Midbrain (tissue), 1 donor: ENCODE measurements at places on chromosomes 5 and 9.

DNA sequence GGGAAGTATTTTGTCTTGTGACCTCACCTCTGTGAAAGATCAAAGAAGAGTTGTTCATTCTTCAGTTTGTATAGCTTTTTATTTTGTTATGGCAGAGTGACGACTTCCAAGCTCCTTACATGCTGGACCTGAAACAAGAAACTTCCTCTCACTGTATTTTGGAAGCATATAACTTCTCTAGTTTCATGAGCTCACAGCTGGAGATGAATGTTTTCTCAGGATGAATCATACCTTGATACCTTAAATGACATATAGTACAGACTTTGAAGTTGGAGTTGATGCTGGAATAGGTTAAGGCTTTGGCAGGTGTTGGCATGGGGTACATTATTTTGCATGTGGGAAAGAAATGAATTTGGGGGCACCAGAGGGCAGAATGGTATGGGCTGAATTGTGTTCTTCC lies 112.5 kb downstream of the SLC25A46 start:
- no peak for DNase-seq

DNA sequence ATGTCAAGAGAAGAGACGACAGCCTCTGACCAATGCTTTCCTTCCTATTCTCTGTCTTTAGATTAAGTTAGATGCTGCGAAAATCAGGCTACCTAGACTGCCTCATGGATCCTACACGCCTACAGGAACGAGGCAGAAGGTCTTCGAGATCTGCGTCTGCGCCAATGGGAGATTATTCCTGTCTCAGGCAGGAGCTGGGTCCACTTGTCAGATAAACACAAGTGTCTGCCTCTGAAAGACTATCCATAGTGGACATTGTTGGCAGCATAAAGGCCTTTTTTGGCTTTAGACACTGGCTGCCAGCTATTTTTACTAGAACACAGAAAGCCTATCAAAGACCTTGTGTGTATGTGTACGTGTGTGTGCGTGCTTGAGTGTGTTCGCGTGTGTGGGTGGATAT lies 90.9 kb upstream of the PPP1R2B start:
- no peak for DNase-seq

- DNase-seq: peak; percentile 15
These were observed 267.2 kb downstream of the RAB3C start for GRCh38 chr5:58849921-58850667.

GRCh38 chr5:1273745-1274144 lies 21.1 kb downstream of the TERT start:
- DNase-seq: no peak

DNA sequence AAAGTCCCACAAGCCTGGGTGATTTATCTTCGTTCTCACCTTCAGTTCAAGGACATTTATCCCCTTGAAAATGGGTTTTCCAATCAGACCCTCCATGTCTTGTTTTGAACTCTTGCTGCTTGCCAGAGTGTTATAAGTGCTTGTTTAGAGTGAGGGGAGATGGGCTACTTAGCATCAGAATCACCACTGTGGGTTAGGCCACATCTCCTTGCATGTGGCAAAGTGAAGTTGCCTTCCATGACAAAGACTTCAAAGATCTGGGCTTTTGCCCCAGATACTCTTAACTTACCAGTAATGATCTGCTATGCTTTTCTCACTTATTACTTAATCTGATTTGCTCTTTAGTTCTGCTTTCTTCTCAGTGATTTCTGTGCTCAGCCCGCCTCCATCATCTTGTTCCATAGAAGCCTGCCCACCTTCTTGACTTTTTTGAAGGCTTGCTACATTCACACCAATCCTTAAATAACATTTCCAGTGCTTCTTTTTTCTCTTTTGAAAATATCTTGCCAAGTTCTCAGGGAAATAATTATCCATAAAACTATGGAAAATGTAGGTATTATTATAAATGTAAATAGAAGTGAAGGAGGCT lies 39.0 kb downstream of the GPR21 start:
- no peak for DNase-seq

DNA sequence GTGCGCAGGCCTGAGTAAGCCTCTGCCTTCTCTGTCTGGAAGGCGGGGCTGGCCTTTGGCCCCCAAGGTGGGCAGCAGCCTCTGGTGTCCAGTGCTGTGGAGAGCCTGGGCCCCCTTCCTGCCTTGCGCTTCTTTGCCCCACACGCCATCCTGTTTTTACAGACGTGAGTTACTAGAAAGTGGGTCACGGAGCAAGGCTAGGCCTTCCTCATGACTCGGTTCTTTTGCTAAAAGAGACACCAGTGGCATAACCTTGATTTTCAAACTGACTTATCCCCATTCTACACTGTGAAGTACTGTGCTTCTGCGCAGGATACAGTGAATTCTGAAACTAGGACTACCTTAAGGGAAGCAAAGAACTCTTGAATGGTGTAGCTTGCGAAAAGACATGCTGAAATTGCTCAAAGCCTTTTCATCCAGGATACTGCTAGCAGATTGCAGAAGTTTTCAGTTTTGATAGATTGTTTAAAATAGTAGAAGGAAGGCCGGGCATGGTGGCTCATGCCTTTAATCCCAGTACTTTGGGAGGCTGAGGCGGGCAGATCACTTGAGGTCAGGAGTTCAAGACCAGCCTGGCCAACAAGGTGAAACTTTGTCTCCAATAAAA lies 7.2 kb downstream of the ROPN1L start:
- no peak for DNase-seq

DNA sequence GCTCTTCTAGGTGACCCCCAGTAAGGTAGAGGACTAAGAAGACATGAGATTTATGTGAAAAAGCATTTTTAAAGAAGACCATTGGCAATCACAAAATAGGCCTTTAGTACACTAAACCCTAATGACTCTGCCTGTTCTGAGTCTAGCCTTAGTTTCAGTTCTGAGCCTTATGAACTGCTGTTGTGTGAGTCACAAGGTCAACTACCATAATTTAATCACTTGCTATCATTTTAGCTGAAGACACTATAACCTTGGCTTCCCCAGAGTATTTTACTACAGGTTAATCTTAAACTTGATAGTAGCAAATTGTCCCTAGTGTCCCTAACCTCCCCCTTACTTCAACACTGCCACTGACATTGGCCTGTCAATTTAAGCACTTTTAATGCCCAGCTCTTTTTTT lies 34.4 kb downstream of the APC start:
- no peak for DNase-seq

DNA sequence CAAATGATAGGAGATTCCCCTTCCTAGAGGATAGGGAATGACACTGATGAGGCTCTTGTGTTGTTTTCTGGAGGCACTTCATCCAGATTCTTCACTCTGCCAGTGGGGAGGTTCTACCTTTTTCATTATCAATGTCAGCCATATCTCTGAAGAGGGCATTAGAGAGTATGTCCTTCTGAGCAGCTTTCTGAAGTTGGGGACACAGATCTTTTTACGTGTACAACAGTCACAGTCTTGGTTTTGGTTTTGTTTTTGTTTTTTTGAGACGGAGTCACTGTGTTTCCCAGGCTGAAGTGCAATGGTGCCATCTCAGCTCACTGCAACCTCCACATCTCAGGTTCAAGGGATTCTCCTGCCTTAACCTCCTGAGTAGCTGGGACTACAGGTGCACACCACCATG lies 22.6 kb downstream of the CENPH start:
- DNase-seq: no peak

DNA sequence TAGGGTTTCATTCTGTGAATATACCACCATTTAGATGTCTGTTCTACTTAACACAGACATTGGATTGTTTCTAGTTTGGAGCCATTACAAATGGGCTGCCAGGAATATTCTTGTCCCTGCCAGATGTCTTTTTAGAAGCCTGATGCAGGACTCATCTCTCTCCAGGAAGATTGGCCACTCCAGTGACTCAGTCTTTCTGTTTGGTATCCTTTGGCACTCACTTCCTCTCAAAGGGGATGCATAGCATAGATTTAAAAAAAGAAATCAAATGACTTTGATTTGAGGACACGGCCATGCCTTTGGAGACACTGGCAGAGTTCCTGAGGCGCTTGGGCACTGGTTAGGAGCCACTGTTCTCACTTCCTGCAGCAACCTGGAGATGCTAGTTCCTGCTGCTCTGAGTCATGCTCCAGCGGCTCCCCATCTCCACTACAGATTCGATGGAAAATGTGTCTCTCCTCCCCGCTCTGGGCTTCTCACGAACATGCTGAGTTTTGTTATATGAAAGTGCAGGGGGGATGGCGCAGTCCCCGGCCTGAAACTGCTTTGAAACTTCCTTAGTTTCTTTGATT lies 3.5 kb upstream of the ZNF366 start:
- DNase-seq: peak; percentile 46

DNA sequence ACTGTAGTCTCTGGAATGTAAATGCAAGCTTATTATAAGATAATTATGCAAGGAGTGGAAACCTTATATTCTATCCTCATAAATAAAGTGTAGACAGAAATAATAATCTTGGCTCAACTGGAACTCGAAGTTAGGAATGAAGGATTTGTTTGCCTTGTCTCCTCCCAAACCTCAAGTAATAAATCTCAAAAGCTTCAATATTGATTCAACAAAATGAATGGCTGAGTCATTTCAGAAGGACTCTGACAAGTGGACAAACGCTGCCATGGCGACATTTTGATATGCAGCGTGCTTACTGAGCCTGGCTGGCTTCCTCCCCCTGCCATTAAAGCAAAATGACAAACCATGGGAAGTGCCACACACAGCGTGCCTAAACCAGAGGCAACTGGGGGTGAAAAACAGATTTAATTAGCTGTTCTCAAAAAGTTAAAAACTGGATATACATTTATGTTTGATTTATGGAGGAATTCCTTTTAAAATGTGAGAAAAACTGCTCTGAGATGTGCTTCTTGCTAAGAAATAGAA lies 10.5 kb upstream of the ADGRV1 start:
- peak; percentile 18 for DNase-seq

GRCh38 chr5:38921174-38921573 lies 75.4 kb downstream of the OSMR start:
- DNase-seq: no peak

GRCh38 chr5:147530530-147531389 lies 20.9 kb upstream of the DPYSL3 start:
- DNase-seq: no peak

- no peak for DNase-seq
These were observed 26.2 kb upstream of the LTC4S start for GRCh38 chr5:179767496-179768100.

- DNase-seq: no peak
These were observed 59.4 kb upstream of the TNFSF8 start for GRCh38 chr9:114989600-114990410.

DNA sequence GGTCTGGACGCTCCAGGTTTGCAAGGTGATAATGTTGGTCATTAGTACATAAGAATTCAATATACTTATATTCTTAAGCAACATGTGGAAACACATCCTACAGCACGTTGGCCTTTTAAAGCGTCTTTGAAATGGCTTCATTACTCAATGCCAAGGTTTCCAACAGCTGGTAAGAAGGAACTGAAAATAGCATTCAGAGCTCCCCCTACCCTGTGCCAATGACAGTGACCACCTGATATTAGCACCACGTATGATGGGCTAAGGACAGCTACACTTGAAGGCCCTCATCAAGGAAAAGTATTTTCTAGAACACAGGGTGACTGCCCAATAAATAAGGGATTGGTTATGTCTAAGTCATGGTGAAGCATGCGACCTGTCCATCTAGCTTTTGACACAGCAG lies 9.9 kb downstream of the ZNF622 start:
- no peak for DNase-seq

GRCh38 chr5:153276151-153276550 lies 214.3 kb upstream of the GRIA1 start:
- peak; percentile 5 for DNase-seq

GRCh38 chr5:153135411-153135810 lies 355.1 kb upstream of the GRIA1 start:
- DNase-seq: no peak

- DNase-seq: no peak
These were observed 94.9 kb downstream of the HTR4 start for GRCh38 chr5:148559461-148559860.

DNA sequence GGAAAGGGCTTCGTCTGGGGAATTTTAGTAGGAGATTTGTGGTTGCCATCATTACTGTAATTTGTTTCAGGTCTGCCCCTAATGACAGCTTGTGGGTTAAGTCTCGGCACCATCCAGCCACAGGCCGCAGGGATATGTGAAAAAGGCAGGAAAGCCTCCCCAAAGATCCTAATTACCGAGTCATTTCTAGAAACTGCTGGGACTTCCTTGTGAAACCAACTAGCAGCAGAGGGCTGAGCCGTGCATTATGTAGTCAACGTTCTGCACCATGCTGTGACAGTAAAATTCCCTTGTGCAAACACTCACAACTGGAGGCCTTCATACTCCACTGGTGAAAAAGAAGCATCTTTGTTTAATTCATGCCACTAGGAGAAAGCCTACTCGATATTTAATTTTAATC lies 230.3 kb downstream of the MPDZ start:
- DNase-seq: no peak

GRCh38 chr9:8614926-8615440 lies 815.4 kb upstream of the DMAC1 start:
- no peak for DNase-seq

GRCh38 chr9:34658461-34658860 lies 4.0 kb downstream of the CCL27 start:
- no peak for DNase-seq

GRCh38 chr5:56908942-56909293 lies 478 bp upstream of the SETD9 start:
- peak; percentile 82 for DNase-seq

DNA sequence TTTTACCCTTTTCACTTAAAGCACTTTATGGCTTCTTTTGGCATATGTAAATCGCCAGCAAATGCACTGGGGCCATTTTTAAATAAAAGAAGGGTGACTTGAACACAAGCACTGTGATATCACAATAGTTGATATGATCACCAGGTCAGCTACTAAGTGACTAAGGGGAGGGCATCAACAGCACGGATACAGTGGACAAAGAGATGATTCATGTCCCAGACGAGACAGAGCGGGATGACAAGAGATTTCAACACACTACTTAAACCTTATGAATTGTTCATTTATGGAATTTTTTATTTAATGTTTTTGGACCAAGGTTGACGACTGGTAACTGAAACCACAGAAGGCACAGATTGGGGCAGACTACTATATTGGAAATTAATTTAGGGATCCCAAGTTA lies 54.1 kb downstream of the RORB start:
- DNase-seq: no peak

DNA sequence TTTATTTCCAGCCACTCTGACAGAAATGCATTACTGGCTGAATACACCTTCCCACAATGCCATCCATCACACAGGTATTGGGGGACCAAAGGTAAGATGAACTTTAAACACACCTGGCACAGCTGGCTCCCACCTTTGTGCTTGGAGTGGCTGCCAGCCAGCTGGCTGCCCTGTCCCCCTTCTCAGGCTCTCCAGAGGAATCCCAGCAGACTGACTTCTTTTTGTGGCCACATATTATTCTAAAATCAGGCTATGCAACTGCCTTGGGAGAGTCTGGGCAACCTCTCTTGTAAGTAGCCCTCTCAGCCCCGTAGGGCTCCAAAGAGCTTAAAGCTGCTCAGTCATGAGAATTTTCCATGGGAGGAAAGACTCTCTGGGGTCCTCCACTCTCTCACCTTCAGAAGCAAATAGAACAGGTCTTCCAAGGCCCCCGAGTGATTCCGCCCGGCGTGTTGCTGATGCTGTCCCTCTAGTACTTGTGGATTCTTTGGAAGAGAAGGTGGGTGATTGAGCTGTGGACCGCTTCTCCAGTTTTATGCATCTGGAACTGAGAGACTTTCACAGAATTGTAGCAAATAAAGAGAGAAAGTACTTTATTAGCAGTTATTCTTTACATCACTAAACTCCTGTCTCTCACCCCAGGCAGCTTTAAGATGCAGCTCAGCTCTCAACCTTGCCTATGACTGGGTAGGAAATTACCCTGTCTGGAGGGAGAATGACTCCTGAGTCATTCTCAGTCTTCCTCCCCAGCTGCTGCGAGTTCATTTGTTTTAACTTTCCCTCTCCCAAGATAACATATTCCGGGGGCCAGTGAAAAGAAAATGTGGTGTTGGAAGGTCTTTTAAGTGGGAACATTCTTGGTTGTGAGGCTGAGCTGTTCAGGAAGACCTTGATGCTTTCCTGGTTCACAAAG lies 159.4 kb upstream of the PITX1 start:
- DNase-seq: no peak
